ENCODE measurements at places on chromosomes 11 and 22.

GRCh38 chr11:104394508-104394907 is 230.6 kb upstream of the PDGFD start:
- no peak for DNase-seq

DNA sequence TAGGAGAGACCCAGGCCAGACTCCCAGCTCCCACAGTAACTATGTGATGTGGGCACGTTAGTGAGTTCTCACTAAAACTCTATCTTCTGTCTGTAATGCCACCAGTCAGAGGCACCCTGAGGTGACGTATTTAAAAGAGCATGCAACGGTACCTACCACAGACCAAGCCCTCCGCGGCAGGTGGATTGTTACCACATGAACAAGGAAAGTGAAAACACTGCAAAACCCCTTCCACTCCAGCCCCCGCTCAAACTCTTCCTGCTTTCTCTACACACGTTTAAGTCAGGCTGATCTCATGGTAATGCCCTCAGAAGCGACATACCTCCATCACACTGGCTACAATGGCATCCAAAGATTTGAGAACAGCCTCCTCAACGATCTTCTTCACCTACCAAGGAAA is 36.7 kb downstream of the SERPIND1 start:
- DNase-seq, result no peak

DNA sequence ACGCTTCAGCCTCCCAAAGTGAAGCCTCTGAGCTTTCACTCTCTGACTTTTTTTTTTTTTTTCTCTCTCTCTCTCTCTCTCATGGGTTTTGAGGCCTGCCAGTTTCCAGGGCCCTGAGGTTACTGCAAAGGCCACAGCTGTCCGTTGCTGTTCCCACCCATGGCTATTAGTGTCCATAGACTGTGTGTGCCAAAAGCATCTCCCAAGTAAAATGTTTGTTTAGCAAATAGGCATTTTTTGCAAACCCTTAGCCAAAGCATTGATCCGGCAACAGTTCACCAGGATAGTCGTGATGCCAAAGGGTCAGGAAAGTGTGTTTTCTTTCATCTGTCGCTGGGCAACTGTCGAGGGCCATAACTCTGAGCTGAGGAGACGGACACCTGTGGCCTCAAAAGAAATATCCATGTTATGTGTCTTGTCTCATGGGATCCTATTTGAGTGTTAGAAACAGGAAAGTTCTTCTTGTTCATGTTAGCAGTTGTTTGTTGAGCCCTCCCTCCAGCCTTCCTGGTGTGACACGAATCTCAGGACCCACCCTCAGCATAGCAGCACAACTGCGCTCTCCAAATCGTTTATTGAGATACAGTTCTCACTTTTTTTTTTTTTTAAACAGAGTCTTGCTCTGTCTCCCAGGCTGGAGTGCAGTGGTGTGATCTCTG is 18.4 kb downstream of the FADS2 start:
- DNase-seq, result no peak

DNA sequence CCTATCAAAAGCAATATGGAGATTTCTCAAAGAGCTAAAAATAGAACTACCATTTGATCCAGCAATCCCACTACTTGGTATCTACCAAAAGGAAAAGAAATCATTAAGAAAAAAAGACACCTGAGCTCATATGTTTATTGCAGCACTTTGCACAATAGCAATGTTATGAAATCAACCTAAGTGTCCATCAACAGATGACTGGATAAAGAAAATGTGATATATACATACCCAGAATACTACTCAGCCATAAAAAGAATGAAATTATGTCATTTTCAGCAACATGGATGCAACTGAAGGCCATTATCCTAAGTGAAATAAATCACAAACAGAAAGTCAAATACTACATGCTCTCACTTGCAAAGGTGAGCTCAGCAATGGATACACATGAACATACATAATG is 1565.5 kb upstream of the RAG2 start:
- DNase-seq, result no peak
